Activated CD8-positive, alpha-beta T cell treated with anti-CD3 and anti-CD28 coated beads, Interleukin-2, amount 10 ng/mL, durations not matched to agents 7 days and 5 days (primary cell): ENCODE measurements at places on chromosomes 5 and 9.

GRCh38 chr9:14768405-14769229, 46.1 kb upstream of the CER1 start:
- peaks cover 13% of the 10 kb centered on the region for H3K27me3 ChIP-seq
- H3K36me3 ChIP-seq = no peaks in the 10 kb centered on the region
- DNase-seq = no peak
- H3K4me3 ChIP-seq = no peak overlapping the region

GRCh38 chr5:131994090-131994489, 17.4 kb downstream of the ACSL6 start:
- H3K4me3 ChIP-seq = no peak overlapping the region
- no peak for DNase-seq
- H3K36me3 ChIP-seq = peaks cover 2% of the 10 kb centered on the region
- peaks cover 26% of the 10 kb centered on the region for H3K4me1 ChIP-seq

GRCh38 chr9:107274096-107274495, 9.0 kb upstream of the RAD23B start:
- DNase-seq = no peak
- peaks cover 2% of the 10 kb centered on the region for H3K4me1 ChIP-seq
- no peak overlapping the region for H3K27ac ChIP-seq
- peaks cover 26% of the 10 kb centered on the region for H3K27me3 ChIP-seq
- H3K36me3 ChIP-seq = no peaks in the 10 kb centered on the region

- H3K4me1 ChIP-seq = no peaks in the 10 kb centered on the region
- no peaks in the 10 kb centered on the region for H3K36me3 ChIP-seq
- no peak overlapping the region for H3K4me3 ChIP-seq
- no peaks in the 10 kb centered on the region for H3K27me3 ChIP-seq
- no peak overlapping the region for H3K27ac ChIP-seq
Observed at GRCh38 chr9:84773022-84773421, 103.5 kb downstream of the NTRK2 start.
